ENCODE measurements at places on chromosomes 2 and 18.

- DNase-seq: no peak
Measured at GRCh38 chr2:112273349-112273748, 2.0 kb upstream of the ZC3H6 start.

DNA sequence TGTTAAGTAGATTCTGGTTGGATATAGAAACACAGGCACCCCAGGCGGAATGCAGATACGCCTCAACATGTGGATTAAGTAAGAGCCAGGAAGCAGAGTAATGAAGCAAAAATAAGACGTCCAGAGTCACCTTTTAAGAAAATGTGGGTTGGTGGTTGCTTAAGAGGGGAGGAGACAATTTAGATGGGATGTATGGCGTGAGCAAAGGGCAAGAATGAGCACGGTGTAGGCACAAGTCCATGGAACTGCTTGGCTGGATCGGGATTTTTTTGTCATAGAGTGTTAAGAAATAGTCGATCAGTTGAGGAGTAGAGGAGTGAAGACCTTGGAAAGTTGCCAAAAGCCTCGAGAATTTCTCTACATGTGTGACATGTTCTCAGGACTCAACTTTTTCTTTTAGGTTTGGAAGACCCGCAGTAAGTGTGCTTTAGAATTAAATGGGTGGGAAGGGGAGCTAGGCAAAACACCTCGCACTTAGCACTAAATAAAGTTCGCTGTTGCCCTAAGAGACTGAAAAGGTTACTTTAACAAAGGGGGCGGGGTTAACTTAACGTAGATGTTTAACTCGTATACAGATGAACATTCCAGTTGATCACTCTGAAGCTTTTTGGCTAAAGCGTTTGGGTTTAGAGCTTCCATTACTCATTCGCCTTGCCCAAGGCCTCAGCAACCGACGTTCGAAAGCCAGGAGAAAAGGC lies 716 bp upstream of the SLC39A10 start:
- no peak for DNase-seq

DNA sequence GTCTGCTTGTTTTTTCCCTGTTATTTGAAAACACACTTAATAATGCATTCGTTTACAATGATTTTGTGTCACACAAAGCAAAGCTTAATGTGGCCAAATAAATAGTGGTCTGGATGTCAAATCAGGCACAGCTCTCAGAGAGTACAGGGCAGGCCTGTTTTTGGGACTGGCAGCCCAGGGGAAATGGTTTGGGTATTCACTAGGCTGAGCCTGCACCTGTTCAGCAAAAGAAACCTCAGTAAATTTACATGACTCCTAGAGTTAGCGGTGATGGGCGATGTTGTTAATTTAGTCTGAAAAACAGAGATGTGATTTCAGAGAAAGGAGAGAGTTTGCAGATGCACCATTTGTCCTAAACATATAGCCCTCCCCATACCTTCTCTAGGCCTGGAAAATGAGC lies 197.1 kb downstream of the ALK start:
- no peak for DNase-seq

DNA sequence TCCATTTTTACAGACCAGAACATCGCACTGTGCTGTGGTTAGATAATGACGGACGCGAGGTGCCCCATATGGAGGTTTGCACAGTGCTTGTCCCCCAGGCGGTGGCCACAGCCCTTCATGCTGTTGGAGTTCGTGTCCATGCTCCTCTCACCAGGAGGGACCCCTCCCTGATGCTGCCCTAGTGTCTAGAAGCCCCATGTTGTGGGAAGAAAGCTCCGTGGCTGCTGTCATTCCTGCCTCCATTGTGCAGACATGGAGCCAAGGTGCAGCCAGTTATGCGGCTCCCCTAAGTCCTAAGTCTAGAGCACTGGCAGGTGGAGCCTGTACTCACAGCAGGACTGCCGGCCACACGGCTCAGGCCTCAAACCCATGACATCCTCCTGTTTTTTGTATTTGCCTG lies 464.9 kb downstream of the EIPR1 start:
- no peak for DNase-seq

- DNase-seq: no peak
Measured at GRCh38 chr18:62282188-62282629, 42.9 kb upstream of the TNFRSF11A start.

DNA sequence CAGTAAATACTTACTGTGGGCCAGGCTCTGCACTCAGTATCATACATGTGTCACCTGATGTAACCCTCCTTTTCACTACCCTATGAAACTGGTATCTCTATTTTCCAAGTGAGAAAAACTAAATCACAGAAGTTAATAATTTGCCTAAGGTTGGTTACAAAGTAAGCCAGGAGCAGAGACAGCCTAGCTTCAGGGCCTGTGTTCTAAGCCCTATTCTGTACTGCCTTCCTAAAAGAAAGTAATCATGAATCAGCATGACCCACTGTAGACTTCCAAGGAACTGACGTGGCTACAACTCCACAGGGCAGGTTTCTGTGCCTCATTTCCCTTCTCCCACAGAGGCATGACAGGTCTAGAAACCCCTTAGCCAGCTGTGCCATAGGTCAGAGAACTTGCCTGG lies 14.3 kb downstream of the ZNF142 start:
- DNase-seq: no peak

GRCh38 chr2:44680983-44681531 lies 260.4 kb upstream of the SIX3 start:
- DNase-seq: no peak

DNA sequence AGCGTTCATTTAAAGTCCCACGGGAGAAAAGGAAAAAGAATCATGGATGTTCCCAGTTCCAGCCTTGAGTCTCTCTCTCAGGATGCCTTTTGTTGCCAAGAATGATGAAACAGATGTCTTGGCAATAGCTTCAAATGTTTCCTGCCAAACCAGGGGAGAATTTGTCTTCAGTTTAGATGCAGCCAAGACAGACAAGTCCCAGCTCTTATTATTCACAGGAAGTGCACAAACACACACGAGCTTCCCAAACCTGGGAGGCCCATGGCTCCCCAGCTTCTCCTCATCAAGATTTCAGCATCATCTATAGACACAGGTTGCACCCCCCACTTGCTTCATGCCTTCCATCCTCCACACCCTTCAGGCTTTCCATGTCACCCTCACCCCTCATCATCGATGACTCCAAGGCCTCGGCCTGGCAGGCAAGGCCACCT lies 45.9 kb downstream of the HS1BP3 start:
- DNase-seq: no peak

DNA sequence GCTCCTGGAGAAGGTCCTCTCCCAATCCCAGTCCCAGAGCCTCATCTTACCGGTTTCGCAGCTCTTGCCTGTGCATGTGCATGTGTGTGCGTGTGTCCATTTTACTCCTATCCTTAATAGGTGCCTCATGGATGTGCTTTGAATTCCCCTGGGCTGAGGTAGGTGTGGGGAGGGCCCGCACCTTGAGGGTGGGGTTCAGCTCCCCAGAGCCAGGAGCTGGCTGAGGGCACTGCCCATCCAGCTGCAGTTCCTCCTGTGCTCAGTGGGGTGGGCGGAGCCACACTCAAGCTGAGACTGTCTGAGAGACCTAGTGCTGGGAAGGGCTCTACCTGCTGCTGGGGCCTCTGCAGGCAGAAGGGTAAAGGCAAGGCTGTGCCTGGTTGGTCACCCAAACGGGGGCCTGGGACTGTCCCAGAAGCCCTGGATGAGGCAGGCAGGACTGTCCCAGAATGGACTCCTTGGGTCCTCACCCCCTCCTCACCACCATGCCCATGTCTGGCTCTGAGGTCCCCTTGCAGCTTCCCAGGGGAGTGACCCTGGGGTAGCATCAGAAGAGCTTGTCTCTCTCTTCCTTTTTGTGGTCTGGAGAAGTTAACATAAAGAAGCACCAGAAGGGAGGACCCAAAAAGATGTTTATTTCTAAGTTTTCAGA lies 8.9 kb downstream of the GDF7 start:
- DNase-seq: no peak

- no peak for DNase-seq
Measured at GRCh38 chr18:59268721-59269562, 4.3 kb downstream of the RAX start.

DNA sequence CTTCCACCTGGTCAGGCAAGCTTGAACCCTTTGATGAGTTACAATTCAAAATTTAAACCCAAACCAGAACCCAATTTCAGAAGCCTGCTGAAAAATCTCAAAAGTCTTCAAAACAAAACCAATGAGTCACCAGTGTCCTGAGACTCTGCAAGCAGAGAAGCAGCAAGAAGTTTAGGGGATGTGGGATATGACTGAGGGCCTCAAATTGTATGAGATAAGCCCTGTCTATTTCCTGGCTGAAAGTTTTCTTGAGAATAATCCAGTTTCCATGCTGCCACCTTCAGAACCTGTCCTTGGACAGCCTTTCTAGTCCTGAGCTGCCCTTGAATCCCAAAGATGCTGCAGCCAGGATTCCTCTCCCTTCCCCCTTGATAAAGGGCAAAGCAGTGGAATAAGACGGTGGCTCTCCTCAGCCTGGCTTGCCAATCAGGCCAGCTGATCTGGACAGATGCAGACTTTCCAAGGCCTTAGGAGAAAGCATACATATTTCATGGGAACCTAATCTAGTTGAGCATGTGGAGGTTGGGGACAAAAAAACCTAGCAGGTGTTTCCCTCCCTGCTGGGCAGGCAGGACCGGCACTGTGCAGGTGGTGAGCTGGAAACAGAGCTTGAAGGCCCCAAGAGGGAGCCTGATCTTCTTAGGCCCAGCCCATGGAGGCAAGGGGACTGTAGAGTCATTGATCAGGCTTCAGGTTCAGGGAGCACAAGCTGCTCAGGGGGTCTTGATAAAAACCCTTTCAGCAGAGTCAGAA lies 278.0 kb upstream of the MGAT5 start:
- DNase-seq: no peak

DNA sequence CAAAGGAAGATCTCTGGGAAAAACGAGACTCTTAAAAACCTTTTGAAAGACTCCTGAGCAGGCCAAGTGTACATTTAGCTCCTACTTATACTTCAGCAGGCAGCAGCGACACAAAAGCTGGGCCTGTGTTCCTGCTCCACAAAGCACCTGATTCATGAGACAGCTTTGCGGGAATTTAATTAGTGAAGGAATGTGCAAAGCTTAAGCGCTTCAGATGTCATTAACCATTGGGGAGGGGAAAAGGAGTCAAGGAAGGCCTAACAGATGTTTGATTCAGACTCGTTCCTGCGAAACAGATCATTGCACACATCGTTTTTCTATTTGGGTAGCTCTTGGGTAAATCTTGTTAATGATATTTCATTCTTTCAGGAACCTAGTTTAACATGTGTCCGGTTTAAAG lies 125.9 kb downstream of the MAIP1 start:
- no peak for DNase-seq

GRCh38 chr18:33937270-33937816 lies 287.4 kb downstream of the NOL4 start:
- no peak for DNase-seq

- DNase-seq: no peak
Measured at GRCh38 chr2:220708366-220708765, 863.7 kb downstream of the EPHA4 start.

GRCh38 chr18:26547646-26548414 lies 523 bp downstream of the KCTD1 start:
- peak; percentile 9 for DNase-seq

- DNase-seq: no peak
Measured at GRCh38 chr2:108124736-108125495, 114.9 kb upstream of the SULT1C3 start.

GRCh38 chr2:160288324-160288723 lies 88.3 kb upstream of the ITGB6 start:
- no peak for DNase-seq

GRCh38 chr2:75558136-75558535 lies 2.6 kb downstream of the EVA1A start:
- DNase-seq: no peak

- no peak for DNase-seq
Measured at GRCh38 chr2:10795508-10796046, 17.0 kb downstream of the PDIA6 start.

DNA sequence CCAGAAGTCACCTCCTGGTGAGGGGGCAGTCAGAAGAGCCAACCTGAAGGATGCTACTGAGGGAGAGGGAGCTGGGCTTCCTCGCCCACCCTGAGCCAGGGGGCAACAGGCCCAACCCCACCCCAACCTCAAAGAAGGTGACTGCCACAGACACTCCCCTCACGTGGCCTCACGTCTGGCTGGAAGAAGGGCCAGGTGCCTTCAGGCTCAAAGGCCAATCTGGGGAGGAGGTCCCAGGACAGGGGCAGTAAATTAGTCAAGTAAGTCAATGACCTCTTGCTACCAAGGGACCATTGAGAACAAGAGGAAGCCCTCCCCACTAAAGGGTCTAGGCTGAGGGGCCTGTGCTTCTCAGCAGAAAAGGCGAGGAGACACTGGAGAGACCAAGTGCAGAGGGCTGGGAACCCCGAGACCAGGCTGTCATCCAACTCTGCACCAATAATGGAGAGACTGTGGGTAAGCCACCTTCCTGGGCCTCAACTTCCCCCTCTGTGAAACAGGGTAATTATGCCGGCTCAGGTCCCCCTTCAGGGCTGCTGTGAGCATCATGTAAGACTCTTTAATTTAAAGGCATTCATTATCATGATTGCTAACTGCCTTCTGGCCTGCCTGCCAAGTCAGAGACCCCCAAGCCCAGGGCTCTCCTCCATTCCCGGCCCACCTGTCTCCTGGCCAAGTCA lies 20.2 kb upstream of the TNS1 start:
- DNase-seq: no peak

DNA sequence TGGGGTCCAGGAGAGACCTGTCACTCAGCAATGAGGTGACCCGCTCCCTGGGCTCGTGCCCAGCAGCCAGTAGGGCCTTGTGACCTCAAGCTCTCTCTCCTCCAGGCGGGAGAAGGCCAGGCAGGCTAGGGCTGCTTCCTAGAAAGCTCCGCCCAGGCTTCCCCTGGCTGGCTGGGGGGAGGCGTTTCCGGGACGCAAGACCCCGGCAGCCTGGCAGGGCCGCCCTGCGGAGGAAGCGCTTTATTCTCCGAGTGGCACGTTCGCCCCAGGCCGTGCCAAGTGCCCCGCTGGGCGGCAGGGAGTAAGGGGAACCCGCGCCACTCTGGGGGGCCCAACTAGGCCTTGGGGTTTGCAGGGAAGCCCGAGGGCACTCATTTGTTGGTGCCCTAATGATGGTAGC lies 21.2 kb upstream of the EPAS1 start:
- no peak for DNase-seq

- no peak for DNase-seq
Measured at GRCh38 chr2:191020742-191021381, 6.9 kb upstream of the STAT1 start.

DNA sequence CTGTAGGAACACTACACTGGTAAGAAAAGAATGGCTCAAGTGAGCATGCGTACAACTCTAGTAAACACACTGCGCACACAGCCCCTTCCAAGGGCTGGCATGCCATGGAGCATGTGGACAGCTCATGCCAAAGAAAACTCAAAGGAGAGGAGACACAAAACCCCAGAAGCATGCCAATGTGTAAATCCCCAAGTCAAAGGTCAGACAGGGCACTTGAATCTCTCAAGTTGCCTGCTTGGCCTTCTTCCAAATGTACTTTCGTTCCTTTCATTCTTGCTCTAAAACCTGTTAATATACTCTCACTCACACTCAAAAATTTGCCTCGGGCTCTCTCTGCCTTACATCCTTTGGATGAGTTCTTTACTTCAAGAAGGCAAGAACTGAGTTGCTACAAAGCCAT lies 365.3 kb downstream of the NBAS start:
- no peak for DNase-seq

DNA sequence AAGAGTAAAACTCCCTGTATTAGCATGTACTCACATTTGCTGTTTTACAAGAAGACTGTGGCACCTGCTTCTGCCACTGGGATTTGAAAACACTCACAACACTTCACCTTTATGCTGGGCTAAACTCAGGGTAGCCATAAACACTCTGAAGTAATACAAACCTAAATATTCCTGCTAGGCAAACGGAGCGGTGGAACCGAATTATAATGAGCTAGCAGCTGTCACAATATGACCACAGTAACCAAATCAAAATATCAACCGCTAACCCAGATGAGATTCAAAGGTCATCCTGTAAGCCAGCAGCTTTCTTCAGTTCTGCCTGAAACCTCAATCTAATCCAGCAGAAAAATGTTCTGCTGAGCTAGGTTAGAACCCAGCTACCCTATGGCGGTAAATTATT lies 132.1 kb downstream of the TCF4 start:
- no peak for DNase-seq

All from activated CD8-positive, alpha-beta memory T cell treated with anti-CD3 and anti-CD28 coated beads for 1 hour (primary cell).